ENCODE measurements at places on chromosomes 16 and 17. TPM values are rescaled to one million over a fixed set of nuclear protein-coding genes. Genes with fewer than 3 reads are reported as not detected.

ABCA9 gene
- 0.19 TPM for total RNA-seq

ICAM2 gene
- total RNA-seq = 1.9 TPM

PSMC3IP gene
- 24.7 TPM for total RNA-seq

TMEM114 gene
- total RNA-seq = not detected

FUS gene
- total RNA-seq = 490 TPM

CCL17 gene
- total RNA-seq = not detected

MYH1 gene
- total RNA-seq = not detected

CCDC47 gene
- total RNA-seq = 125 TPM

GRCh38 chr16:56005958-56006357 is 130.8 kb upstream of the CES5A start:
- H3K36me3 ChIP-seq = no peaks in the 10 kb centered on the region
- no peaks in the 10 kb centered on the region for H3K27me3 ChIP-seq
- no peak overlapping the region for H3K27ac ChIP-seq
- DNase-seq = no peak

- no peak overlapping the region for H3K4me3 ChIP-seq
- H3K36me3 ChIP-seq = peaks cover 2% of the 10 kb centered on the region
- no peaks in the 10 kb centered on the region for H3K4me1 ChIP-seq
- no peaks in the 10 kb centered on the region for H3K27me3 ChIP-seq
- no peak overlapping the region for H3K27ac ChIP-seq
These were observed 190.0 kb downstream of the IRX3 start for GRCh38 chr16:54096607-54097006.

DNA sequence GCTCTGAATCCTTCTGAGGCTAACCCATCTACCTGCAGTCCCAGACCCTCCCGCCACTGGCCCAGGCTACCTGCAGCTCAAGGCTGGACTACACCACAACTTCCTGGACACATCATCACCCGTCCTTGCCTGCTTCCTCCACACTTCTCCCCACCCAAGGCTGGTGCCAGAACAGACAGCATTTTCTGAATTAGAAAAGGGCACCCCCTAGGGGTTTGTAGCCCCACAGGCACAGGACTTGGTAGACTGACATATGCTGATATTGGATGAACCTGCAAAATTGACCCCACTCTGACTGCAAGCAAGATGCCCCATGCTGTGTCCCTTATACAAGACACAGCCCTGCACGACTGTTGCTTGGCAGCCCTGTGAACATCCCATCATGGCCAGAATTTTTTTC is 271.5 kb upstream of the C16orf82 start:
- no peaks in the 10 kb centered on the region for H3K36me3 ChIP-seq
- H3K27me3 ChIP-seq = no peaks in the 10 kb centered on the region
- no peaks in the 10 kb centered on the region for H3K4me1 ChIP-seq
- no peak overlapping the region for H3K4me3 ChIP-seq

DNA sequence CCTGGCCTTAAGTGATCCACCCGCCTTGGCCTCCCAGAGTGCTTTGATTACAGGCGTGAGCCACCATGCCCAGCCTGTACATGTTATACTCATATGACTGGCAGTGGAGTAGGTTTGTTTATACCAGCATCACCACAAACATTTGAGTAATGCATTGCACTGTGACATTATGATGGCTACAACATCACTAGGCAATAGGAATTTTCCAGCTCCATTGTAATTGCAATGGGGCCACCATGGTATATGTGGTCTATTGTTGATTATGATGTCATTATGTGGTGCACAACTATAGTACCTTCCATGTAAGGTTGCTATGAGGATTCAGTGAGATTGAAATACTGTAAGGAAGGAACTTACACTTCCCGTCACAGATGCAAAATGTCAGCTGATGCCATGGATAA is 168.9 kb downstream of the COPRS start:
- no peak for DNase-seq
- no peak overlapping the region for H3K27ac ChIP-seq
- no peaks in the 10 kb centered on the region for H3K4me1 ChIP-seq
- no peaks in the 10 kb centered on the region for H3K36me3 ChIP-seq
- H3K27me3 ChIP-seq = no peaks in the 10 kb centered on the region
- no peak overlapping the region for H3K4me3 ChIP-seq

DNA sequence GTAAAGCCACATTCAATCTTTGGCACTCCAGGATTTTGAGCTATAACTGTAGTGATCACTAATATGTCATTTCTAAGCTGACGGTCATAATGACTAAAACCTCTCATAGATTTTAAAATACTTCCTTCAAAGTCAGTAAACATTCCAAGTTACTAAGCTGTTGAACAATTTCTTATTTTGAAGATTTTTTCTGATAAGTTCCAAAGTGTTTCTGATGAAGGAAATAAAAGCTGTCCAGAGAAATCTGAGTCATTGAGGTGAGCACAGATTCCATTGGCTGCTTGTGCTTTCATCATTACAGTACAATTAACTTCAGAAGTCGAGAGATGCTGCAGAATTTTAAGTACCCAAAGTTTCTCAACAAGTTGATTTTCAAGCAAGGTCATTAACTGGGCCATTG is 23.9 kb downstream of the NLRC5 start:
- no peak overlapping the region for H3K4me3 ChIP-seq
- no peaks in the 10 kb centered on the region for H3K4me1 ChIP-seq
- H3K27me3 ChIP-seq = no peaks in the 10 kb centered on the region
- no peaks in the 10 kb centered on the region for H3K36me3 ChIP-seq

GRCh38 chr17:79654350-79654959 is 43.6 kb upstream of the RBFOX3 start:
- no peak overlapping the region for H3K4me3 ChIP-seq
- no peak overlapping the region for H3K27ac ChIP-seq
- H3K36me3 ChIP-seq = no peaks in the 10 kb centered on the region
- DNase-seq = no peak
- H3K27me3 ChIP-seq = no peaks in the 10 kb centered on the region

GRCh38 chr17:48368352-48368908 is 61.6 kb downstream of the SKAP1 start:
- no peaks in the 10 kb centered on the region for H3K36me3 ChIP-seq
- H3K27ac ChIP-seq = no peak overlapping the region
- no peak overlapping the region for H3K4me3 ChIP-seq
- H3K4me1 ChIP-seq = no peaks in the 10 kb centered on the region
- DNase-seq = no peak

DNA sequence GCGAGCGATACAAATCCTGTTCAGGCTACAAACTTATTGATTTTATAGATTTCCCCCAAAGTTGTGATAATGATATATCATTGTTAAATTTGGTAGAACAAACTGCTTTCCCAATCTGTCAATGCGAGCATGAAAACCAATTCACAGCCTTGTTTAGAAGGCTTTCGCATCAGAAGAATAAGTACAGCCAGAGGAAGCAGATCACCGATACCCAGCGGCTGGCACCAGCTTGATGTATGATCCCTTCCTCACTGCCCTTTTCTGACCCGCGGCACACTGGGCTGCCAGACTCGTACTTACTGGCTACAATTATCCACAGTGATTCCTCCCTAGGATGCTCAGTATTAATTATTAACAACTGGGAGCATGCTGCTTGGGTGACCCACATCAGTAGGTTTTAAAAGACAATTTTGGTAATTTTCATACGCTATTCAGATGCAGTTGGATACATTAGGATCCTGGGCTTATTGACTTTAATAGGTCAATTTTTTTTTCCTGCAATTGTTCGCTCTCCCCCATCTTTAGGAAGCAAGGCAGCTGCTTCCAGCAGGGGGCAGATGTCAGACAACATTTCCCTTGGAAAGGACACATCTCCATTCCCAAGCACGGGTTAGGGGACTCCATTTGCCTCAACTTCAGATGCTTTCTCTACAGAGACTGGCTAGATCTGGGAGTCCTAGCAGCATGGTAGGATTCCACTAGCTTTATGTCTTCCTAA is 582.7 kb upstream of the PSMD7 start:
- H3K27me3 ChIP-seq = no peaks in the 10 kb centered on the region
- no peaks in the 10 kb centered on the region for H3K4me1 ChIP-seq
- no peak overlapping the region for H3K4me3 ChIP-seq
- DNase-seq = peak; percentile 51
- H3K36me3 ChIP-seq = no peaks in the 10 kb centered on the region
- no peak overlapping the region for H3K27ac ChIP-seq

DNA sequence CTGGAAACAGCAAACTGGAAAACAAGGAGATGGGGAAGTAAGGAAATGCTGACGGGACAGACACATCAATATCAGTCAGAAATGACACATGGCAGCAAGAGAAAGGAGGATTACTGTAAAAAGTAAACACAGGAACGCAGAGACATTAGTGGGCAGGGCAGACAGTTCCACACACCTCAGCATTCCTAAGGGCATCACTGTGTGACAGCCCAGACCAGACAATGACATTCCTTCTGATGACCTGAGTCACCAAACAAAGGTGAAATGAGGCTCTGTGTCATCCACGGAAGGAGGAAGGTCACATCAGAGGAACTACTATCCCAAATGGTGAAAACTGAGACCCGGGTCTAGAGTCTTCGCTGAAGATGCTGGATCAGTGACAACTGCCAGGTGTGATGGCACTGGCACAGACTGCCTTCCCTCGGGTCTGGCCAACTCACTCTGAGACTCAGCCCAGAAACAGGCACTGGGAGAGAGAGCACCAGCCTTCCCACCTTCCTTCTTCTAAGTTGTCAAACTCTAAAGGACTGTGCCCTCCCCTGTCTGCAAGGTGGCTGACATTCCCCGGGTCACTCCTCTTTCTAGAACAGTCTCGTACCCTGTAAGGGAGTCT is 36.7 kb downstream of the TK2 start:
- peaks cover 1% of the 10 kb centered on the region for H3K36me3 ChIP-seq
- peaks cover 43% of the 10 kb centered on the region for H3K4me1 ChIP-seq
- H3K4me3 ChIP-seq = no peak overlapping the region
- peak; percentile 79 for DNase-seq

DNA sequence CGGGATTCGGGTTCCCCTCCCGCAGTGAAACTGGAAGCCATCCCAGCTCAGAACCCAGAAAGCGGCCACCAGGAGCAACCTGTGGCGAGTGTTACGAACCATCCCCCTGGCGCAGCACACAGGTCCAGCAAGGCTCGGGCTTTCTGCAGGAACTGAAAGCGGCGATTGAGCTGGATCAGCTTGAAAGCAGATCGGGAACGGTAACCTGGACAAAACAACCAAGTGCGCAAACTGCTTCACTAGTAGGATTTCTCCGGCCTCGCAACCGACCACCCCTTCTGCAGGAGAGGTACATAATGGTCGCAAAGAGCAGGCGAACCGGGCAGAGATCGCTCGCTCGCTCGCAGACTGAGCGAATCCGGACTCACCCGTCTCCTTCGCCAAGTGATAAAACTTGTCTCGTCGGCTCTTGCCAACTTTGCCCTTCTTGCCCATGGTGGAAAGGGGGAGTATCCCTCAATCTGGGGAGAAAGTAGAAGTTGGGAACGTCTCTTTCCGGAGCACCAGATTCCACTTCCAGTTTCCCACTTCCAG is 696 bp upstream of the PSMC5 start:
- H3K4me1 ChIP-seq = peaks cover 16% of the 10 kb centered on the region
- DNase-seq = no peak
- H3K27me3 ChIP-seq = no peaks in the 10 kb centered on the region
- H3K27ac ChIP-seq = peak overlapping the region; percentile 99
- H3K4me3 ChIP-seq = peak overlapping the region; percentile 83

DNA sequence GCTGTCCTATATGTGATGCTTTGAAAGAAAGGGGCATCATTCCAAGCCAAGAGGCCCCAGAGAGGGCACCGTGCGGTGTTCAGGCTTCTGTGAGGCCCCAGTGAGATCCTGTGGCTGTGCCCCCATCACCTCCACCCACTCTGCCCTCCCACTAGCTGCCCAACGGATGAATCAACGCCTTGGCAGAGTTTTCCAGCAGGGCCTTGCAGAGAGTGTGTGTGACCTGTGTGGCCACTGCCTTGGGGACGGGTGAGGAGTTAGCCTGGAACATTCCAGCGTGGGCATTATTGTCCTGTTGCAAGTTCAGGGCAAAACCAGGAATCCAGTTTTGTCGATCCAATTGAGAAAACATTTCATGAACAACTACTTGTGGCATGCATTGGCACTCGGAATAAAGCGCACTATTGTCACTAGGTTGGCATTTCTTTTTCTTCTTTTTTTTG is 53.7 kb downstream of the SF3B3 start:
- peak overlapping the region; percentile 31 for H3K27ac ChIP-seq
- peaks cover 5% of the 10 kb centered on the region for H3K4me1 ChIP-seq
- DNase-seq = no peak
- no peaks in the 10 kb centered on the region for H3K27me3 ChIP-seq
- H3K4me3 ChIP-seq = no peak overlapping the region
- H3K36me3 ChIP-seq = peaks cover 6% of the 10 kb centered on the region

Measured in Caco-2 (cell line).